Choroid plexus epithelial cell (primary cell): ENCODE measurements at places on chromosomes 1 and 21.
A peak's percentile ranks its signal among the peaks of the same experiment; 100 is the strongest.

DNA sequence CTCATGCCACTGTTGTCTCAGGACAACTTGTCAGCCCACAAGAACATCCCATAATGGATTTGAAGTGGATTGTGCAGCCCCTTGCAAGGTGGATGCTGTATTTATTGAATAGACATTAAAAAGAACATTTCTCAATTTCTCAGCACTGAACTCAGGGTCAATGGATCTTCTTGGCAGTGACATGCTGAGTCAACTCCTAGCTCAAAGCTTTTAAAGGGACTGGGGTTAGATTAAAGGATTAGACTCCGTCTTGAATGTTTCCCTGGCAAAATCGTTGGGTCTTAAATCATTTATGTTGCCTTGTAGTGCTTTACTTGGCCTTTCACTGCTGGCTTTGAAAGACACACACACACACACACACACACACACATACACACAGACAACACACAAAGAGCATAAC is 221.6 kb upstream of the PBX1 start:
- no peak for DNase-seq

GRCh38 chr1:84152649-84153056 is 8.6 kb downstream of the PRKACB start:
- DNase-seq = peak; percentile 69

DNA sequence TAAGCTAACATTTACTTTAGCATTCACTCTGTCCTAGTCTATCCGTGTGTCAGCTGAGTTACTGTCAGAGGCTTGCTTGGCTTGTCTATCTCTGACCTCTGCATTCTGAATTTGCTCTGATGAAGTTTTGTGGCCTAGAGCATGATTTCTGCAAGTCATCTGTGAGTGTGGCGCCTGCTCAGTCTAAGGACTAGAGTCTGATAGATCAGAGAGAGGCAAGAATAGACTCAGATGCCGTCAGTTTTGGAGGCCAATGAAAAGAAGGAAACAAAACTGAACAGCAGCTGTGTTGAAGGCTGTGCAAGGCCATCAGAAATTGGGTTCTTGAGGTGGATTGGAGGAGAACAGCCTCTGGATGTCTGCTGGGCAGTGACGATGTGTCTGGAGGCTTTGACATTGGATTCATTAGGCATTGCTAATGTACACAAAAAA is 573.1 kb downstream of the USP25 start:
- peak; percentile 98 for DNase-seq

GRCh38 chr1:181413836-181414235 is 69.5 kb upstream of the CACNA1E start:
- DNase-seq = no peak

- DNase-seq = no peak
These were observed 81.4 kb downstream of the TRABD2B start for GRCh38 chr1:47915677-47916353.

GRCh38 chr21:26032263-26032662 is 138.3 kb downstream of the APP start:
- DNase-seq = peak; percentile 18

DNA sequence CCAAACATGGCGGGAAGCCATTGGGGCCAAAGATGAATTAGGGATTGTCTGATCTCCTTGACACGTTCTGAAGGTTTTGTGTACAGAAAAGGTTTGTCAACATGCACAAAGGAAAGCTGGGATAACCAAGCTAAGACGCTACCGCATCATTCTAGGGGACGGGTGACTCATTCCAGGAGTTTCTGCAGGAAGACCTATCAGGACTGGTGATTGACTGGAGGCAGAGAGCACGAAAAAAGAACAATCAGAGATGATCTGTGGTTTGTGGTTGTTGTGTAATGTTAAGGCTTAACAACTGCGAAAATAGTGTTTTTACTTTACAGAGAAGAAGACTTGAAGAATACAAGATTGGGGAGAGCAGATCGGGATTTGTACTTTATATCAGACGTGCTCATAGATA is 22.2 kb upstream of the ERG start:
- no peak for DNase-seq

DNA sequence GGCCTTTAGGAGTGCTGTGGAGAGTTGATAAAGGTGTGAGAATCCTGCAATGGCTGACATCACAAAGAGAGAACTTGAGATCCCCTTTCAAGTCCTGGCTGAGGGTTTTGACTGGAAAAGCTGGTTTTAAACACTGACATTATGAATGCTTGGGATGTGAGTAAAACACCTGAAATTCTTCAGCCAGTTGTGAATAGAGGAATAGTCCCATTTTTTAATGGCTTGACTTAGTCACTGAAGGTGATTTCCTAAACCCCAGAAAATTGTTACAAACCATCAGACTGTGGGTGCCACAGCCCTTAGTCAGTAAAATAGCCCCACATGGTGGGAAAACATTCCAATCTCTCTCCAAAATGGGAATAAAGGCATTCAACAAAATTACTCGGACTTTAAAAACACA is 107.7 kb upstream of the LMO4 start:
- DNase-seq = no peak

DNA sequence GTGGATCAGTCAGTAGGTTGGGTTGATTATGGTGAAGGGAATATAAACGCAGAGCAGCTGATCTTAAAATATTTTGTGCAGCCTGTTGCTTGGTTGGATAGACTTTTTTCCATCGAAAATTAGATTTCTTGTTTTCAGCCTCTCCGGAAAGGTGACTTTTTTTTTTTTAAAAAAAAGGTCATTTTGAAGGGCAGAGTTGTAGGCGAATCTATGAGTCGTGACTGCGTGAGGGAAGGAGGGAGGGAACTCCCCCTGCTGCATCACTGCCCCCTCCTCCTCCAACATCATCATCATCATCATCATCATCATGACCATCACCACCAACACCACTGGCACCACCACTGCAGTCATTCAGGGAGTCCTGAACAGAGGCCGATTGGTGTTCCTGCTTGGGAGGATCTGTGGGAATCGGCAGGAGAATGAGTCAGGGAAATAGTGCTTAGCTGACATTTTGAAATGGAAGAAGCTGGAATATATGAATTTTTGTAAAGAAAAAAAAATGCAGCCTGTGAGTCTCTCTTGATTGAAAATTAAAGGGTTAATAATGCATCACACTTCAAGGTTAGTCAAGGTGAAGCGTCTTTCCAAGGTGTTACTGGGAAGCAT is 1.2 kb downstream of the ATP1B1 start:
- peak; percentile 21 for DNase-seq

- no peak for DNase-seq
These were observed 68.6 kb downstream of the SLC35F3 start for GRCh38 chr1:233972951-233973635.
